ENCODE measurements at places on chromosomes 4 and X.

GRCh38 chr4:121455285-121455684 is 74.5 kb upstream of the QRFPR start:
- DNase-seq, result no peak

DNA sequence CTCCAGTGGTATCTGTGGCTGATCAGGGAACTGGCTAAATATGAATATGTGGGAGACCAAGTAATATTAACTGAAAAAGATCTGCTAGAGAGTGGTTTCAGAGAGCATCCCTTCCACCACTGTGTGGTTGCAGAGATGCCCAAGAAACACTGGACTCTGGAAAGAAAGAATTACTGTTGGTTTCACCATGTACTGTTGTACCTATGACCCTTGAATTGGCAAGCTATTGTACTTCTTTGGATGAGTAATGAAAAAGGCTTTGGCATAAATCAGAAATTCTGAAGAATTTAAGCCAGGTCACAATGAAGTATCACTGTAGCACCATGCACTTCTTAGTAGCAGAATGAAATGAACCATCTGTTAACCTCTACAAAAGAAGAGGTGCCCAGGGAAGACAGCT is 134.4 kb upstream of the INTU start:
- no peak for DNase-seq

DNA sequence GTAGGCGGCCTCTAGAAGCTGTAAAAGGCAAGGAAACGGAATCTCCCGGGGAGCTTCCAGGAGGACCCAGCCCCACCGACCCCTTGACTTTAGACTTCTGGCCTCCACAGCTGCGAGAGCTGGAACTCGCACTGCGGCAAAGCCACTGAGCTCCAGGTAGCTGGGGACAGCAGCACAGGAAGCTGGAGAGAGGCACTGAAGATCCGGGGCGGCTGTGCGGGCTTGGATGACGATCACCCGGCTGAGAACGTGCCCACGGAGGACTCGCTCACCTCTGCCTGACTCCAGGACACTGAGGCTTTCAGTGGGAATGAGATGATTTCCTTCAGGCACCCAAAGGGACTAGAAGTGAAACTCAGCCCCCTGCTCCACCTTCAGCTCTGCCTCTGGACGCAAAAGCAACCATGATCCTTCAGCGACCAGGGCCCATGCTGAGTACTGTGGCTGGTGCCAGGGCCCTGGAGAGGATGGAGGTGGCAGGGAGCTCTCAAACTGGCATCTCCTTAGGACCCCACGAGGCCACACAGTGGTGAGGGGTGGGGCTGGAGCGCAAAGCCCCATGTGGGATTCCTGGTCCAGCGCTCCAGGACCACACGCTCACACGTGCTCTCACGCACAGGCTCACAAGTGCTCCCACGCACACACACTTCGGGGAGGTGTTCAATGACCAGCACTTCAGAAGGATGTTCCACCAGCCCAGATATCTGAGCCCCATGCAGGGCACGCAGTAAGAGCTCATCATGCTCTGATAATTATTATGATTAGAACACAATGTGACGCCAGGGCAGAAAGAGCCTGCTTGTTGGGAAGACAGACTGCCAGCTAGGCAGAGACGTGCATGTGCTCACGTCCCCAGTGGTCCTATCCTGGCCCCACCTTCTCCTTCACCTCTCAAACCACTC is 47.2 kb downstream of the ADRA2C start:
- no peak for DNase-seq

DNA sequence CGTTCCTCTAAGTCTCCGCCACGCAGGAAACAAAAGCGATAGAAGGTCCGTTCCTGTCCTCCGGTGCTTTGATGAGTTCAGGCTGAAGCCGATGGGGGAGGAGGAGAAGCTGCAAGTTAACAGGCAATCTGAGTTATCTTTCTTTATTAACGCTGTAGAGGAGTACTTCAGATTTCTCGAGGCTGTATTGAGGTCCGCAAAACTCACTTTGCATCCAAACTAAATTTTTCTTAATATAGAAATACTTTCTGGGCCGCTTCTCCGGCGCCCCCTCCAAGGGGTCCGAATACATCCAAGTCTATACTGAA is 395 bp upstream of the SOWAHB start:
- DNase-seq, result no peak

DNA sequence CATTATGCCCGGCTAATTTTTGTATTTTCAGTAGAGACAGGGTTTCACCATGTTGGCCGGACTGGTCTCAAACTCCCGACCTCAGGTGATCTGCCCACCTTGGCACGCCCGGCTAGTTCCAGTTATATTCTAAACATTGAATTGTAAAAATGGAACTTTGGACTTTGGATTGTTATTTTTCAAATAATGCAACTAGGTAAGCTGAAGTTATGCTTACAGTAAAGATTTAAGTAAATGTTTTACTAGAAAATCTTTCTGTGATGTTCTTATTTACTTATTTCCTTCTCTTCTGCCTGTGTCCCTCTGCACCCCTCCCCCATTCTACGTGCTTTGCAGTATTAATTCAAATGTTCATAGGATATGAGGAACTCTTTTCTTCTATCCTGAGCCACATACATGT is 26.1 kb downstream of the GK start:
- no peak for DNase-seq

GRCh38 chr4:65893271-65893670 is 223.0 kb upstream of the EPHA5 start:
- DNase-seq, result no peak

GRCh38 chr4:79249881-79250503 is 75.9 kb downstream of the NAA11 start:
- DNase-seq, result no peak

GRCh38 chr4:17309567-17310268 is 202.2 kb downstream of the QDPR start:
- DNase-seq, result no peak

DNA sequence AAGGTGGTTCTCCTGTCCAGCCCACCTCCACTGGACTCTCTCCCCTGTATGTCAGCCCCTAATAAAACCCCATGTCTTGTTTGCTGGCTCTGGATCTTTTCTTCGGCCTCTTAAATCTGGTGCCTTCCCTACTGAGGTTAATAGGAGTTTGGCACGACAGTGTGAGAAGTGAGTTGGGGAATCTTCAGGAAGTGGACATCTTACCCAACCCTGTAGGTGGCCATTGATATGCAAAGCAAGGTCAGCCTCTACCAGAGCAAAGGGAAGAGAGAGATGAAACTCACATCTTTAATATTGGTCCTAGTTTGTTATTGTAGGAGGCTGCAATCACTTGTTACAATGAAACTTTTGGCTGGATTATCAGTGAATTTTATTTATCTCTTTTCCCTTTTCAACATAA is 111.7 kb downstream of the CHRDL1 start:
- no peak for DNase-seq

Measured in activated CD4-positive, alpha-beta T cell treated with anti-CD3 and anti-CD28 coated beads for 24 hours (primary cell).